CD4-positive, alpha-beta T cell treated with Interleukin-12 subunit alpha and Interleukin-12 subunit beta, for 1 hour (primary cell): ENCODE measurements at places on chromosomes 6 and 20.

GRCh38 chr20:38278763-38279162, 18.2 kb upstream of the KIAA1755 start:
- DNase-seq = no peak

DNA sequence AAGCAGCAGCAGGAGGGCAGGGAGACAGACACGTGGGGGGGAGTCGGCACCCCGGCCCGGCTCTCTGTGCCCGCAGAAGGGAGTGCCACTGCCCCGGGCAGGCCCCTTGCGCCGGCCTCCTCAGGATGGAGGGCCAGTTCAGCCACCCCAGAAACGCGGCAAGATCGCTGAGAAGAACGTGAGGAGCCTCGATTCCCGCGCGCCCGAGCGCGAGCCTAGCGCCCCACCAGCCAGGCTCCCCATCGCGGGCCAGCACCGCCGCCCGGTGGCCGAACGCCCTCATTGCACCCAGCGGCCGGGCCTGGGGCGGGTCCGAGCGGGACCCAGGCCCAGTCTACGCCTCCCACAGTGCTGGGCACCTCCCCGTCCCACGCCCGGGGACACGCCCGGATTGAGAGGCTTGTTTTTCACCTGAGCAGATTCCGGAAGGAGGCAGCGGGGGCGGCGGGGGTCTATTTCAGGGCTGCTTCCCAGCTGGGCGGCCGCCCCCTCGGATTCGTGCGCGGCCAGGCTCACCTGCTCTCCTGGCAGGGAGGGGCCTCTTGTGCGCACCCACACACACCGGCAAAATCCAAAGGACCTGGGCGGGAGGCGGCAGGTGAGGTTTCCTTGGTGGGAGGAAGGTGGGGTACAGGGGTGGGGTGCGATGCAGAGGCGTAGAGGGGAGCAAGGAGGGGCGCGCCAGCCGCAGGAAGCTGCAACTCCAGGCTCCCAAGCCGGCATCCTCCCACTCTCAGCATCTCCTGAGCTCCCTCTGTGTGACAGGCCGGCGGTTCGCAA, 9.0 kb upstream of the GRM4 start:
- DNase-seq = peak; percentile 60

DNA sequence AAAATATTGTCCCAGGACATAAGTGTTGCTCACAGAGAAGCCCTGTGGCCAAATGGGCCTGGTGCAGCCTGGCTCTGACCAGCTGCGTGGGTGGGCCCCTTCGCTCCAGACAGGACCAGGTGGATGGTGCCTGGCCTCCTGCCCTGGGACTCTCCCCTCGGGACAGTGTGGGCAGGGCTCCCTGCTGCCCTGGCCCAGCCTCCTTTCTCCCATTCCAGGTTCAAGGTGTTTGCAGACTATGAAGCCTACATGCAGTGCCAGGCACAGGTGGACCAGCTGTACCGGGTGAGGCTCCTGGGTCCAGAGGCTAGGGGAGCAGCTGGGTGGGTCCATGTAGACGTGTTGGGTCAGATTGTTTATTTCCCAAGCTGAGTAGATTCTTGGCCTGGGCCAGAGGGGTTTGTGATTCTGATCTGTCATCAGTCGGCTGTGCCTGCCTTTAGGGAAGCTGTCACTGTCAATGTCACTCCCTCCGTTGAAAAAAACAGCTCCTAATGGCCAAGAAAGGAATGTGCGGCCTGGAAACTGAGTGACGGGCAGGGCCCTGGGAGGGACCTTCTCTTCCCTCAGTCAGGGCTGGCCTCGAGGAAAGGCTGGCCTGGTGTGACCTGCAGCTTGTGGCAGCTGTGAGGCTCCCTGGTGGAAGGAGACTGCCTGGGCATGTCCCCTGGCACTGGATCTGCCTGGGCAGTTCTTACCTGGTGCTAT, 47.7 kb downstream of the PYGB start:
- DNase-seq = no peak

- no peak for DNase-seq
Observed at GRCh38 chr6:100188754-100189153, 194.7 kb upstream of the MCHR2 start.

- no peak for DNase-seq
Observed at GRCh38 chr20:48211238-48211637, 426.0 kb upstream of the SULF2 start.

- no peak for DNase-seq
Observed at GRCh38 chr6:170005665-170006064, 254.2 kb downstream of the ERMARD start.

- peak; percentile 85 for DNase-seq
Observed at GRCh38 chr6:2891768-2892170, 11.3 kb downstream of the SERPINB9 start.

GRCh38 chr6:43318011-43318410, 9.4 kb upstream of the CRIP3 start:
- no peak for DNase-seq

DNA sequence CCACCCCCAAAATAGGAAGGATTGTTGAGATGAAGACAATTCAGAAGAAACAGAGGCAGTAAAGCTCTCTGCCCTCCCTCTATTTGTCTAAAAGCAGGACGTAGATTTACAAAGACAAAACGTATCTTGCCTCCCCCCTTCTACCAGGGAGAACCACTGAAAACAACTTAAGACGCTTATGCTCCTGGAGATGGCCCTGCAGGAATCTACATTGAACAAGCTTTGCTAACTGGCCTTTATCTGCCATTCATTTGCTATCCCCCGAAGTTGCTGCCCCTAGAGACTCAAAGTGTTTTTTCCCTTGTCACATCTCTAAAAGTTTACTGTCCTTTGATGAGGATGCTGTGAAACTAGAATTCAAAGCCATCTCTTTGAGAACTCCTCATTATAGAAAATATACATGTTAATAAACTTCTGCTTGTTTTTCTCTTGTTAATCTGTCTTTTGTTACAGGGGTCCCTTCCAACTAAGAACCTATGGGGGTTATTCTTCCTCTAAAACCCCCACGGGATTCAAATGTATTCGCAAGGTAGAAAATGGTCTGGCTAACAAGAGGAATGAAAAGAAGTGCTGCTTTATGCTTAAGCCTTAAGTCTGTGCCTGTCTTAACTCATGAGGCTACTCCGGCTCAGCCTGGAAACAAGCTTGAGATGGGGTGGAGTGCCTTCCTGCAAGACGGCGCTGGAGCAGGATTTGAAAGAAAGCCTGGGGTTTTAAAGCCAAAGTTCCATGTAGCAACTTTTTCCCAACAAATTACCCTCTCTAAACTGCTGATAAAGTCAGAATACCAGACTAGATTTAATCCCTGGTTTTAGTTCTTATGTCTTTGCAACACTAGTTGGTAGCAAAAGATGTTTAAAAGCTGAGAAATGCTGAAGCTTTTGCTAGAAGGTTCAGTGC, 88.0 kb downstream of the CLIC5 start:
- DNase-seq = no peak

DNA sequence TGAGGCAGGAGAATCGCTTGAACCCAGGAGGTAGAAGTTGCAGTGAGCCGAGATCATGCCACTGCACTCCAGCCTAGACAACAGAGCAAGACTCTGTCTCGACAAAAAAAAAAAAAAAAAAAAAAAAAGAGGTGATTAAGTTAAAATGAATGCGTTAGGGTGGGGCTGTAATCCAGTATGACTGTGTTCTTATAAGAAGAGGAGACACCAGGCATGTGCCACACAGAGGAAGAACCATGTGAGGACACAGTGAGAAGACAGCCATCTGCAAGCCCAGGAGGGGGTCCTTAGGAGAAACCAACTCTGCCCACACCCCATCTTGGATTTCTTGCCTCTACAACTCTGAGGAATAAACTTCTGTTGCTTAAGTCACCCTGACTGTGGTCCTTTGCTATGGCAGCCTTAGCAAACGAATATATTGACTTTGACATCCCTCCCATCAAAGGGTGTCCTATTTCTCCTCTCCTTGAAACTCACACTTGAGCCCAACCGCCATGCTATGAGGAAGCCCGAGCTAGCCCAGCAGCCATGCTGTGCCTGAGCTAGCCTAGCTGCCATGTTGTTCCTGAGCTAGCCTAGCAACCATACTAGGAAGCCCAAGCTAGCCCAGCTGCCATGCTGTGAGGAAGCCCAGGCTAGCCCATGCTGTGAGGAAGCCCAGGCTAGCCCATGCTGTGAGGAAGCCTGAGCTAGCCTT, 15.8 kb upstream of the PPP1R16B start:
- no peak for DNase-seq

DNA sequence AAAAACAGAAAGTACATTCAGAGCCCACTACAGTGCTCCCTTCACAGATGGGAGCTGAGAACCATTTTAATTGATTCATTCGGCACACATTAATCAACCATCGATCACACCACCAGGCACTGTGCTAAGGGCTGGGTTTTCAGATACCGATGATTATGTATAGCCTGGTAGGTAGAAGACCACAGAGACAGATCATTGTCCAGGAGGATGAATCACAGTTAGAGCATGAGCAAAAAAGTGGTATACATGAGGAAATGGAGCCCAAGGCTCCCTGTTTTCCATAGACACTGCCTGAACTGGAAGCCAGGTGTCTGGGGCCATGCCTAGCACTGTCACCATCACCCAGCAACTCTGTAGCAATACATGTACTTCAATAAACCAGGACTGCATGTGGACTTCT, 9.0 kb upstream of the PRDM1 start:
- DNase-seq = no peak

GRCh38 chr20:37915800-37916570, 13.1 kb downstream of the VSTM2L start:
- no peak for DNase-seq

DNA sequence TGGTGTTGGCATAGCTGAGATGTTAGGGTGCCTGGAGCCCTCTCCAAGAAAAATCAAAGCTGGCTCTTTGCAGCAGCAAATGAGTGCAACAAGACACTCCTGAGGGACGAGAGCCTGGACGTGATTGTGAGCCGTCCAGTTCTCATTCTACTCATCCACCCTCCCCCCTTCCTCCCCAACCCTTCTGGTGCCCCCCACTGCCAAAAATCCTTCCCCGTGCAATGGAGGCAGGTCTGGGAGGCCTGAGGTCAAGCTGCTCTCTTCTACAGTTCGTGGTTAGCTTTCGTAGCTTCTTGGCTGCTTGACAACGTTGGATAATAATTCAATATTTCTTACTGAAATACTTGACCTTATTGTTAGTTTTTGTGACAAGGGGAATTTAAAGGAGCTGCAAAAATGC, 185.3 kb upstream of the SUPT3H start:
- no peak for DNase-seq

DNA sequence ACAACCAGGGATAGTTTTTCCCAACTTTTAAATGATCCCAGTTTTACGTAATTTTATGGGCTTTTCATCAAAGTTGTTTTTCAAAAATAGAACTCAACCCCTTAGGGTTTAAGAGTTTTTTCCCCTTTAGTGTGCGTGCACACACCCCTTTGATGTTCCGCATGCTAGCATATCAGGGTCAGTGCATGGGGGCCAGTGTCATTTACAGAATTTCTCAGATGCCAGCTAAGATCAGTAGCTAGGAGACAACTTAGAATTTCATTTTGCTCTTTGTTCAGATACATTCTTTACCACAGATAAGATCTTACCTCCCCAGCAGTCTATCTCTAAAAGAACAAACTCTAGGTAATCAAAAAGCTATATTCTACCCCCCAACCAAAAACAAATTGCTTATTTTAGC, 238.5 kb upstream of the SASH1 start:
- DNase-seq = no peak

DNA sequence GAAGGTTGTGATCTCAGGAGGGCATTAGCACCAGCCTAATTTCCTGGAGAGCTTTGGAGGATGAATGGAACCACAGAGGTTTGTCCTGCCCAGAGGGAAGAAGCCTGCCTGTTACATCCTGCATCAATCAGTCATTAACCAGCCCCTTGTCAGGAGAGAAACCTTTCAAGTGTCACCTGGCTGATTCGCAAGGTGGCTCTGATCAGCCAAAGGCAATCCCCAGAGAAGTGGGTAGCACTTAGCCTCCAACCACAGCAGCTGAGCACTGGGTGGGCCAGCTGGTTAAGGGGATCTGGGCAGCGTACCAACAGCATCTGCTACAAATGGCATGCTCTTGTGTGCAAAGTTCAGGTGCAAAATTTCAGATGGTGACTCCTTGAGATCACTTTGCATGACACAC, 26.9 kb downstream of the ANKEF1 start:
- no peak for DNase-seq

DNA sequence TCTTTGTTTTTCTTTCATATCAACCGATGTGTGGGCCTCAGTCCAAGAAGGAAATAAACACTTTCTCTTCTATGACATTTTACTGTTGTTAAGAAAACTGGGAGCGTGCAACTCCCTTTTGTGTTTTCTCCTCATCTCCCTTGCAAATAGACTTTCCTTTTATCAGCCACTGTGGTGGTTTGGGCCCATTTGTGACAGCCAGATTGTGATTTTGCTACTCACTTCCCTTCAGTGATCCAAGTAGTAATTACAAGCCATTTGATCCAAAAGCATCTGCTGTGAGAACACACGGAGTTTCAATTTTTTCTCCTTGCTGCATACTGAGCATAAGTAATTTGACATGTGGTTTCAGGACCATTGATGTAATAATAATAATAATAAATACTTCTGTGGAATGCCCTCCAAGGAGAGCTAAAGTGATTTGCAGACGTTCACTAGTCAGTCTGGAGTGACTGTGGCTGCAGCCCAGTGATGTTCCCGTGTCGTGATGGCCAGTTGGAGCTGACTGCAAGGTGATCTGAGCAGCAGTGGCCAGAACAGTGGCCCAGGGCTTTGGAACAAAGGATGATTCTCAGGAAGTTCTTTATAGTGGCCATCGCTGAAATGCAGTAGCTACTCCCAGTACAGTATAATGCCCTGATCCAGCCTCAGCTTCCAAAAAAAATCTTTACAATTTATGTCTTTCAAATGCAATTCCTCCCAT, 91.9 kb upstream of the CLDN20 start:
- no peak for DNase-seq

DNA sequence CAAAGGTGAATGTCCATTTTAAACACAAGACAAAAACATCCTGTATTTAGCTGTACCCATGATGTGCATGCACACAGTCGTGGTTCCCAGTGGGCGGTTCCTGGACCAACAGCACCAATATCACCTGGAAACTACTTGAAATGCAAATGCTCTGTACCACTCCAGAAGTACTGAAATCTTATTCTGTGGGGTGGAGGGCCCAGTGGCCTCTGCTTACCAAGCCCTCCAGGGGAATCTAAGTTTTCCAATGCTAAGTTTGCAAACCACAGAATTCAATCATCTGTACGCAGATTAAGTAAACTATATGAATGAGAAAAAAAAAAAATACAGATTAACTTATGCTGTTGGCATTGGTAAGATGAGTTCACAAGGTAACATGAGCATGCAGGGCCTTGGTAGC, 14.1 kb downstream of the TRMT6 start:
- no peak for DNase-seq

- DNase-seq = no peak
Observed at GRCh38 chr6:93238632-93239031, 180.7 kb downstream of the EPHA7 start.

- no peak for DNase-seq
Observed at GRCh38 chr6:160378882-160379281, 30.7 kb downstream of the SLC22A3 start.

- no peak for DNase-seq
Observed at GRCh38 chr6:5163247-5163646, 78.1 kb downstream of the PPP1R3G start.

DNA sequence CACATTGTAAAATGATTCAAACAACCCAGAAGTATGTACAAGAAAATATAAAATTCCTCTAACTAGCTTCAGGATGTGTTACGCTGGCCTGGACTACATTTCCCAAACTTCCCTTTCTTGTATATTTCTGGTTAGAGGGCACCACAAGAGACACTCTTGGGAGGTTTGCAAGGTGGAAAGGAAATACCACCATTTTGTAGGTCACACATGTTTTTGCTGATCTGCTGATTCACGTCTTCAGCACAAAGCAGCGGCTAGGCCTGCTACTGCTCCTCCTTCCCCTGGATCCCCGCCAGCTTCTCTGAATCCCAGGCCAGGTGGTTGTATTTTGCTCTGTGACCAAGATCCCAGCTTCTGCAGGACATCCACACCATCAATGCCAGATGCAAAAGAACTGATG, 104.2 kb downstream of the AGPAT4 start:
- DNase-seq = no peak

- DNase-seq = no peak
Observed at GRCh38 chr6:57106990-57107389, 17.0 kb downstream of the ZNF451 start.
